MV-4-11 (cell line): ENCODE measurements at places on chromosomes 16 and 17.

DNA sequence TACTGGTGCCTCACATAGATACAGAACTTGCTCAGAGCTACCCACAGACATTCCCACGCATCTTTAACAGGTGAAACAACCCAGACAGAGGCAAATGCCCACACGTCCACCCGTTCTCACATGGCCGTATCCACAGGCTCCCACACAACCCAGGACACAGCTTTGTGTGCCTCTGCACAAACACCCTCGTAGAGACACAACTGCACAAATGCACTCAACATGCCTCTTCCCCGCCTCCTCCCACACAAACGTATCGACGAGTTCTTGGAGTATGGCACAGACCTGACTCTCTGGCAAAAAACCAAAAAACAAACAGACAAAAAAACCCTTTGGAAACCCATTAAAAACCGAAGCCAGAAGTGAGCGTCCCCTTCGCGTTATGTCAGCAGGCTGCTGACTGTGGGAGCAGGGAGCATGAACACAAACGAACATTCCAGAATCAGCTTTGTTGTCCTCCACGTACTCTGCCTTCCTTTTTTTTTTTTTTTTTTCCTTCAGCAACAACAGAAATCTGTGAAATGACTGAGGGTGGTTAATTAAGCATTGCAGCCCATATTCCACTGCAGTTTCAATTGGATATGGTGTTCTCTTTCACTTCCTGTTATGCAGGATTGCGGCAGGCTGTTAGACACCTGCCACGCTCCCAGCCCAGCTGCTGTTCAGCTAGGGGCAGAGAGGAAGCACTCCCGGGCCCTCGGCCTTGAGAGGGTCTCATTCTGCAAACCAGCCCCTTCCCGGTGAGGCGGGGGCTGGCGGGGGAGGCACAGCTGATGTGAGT, 313.7 kb downstream of the MAF start:
- peak; percentile 93 for DNase-seq

DNA sequence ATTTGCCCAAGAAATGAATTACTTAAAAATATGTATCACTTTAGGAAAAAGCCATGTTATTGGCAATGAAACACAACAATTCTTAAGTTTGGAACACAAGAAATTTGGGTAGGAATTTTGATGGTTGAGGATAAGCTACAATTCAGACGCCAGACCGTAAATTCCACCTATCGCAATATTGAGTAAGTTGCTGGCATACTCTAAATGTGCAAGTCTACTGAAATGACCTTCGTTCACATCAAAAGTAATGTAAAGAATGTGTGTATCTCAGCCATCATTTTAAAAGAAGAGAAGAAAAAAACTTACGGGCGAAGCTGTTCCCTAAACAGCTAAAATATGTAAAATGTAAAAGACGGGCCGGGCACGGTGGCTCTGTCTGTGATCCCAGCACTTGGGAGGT, 33.4 kb downstream of the UBE2G1 start:
- no peak for DNase-seq

DNA sequence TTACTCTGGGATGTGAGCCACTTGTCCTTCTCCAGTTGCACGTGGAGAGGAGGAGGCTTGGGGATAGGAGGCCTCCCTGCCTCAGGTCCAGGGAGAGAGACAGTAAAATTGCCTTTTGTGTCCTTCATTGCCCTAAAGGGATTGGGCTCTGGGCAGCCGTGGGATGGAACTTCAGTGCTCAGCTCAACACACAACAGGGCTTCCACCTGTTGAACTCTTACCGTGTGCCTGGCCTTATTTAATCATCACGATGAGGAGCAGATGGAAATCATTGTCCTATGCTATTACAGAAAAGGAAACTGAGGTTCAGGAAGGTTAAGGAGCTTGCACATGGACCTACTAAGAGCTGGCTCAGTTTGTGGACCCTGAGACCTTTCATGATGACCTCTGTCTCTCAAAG, 92.4 kb upstream of the CDC42EP4 start:
- no peak for DNase-seq

GRCh38 chr16:21652453-21652852, at the start of gene IGSF6:
Gene IGSF6 (minus strand): TSS chr16:21652608. CDS start chr16:21652598, 10 bp downstream.
- DNase-seq = peak; percentile 55
